Lung microvascular endothelial cell (primary cell): ENCODE measurements at places on chromosomes 4 and X.

DNA sequence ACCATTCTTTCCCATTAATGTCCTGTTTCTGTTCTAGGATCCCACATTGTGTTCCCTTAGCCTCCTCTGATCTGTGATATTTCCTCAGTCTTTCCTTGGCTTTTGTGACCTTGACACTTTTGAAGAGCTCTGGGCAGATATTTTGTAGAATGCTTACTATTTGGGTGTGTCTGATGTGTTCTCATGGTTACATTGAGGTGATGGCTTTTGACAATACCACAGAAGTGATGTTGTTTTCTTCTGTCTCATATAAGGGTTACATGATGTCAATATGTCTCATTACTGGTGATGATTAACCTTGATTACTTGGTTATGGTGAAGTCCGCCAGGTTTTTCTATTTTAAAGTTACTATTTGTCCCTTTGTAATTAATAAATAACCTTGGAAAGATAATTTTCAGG lies 183.7 kb downstream of the SOWAHB start:
- DNase-seq: no peak

GRCh38 chr4:141684785-141685184 lies 48.4 kb downstream of the IL15 start:
- peak; percentile 53 for DNase-seq

GRCh38 chr4:113687067-113687718 lies 74.3 kb downstream of the CAMK2D start:
- no peak for DNase-seq

DNA sequence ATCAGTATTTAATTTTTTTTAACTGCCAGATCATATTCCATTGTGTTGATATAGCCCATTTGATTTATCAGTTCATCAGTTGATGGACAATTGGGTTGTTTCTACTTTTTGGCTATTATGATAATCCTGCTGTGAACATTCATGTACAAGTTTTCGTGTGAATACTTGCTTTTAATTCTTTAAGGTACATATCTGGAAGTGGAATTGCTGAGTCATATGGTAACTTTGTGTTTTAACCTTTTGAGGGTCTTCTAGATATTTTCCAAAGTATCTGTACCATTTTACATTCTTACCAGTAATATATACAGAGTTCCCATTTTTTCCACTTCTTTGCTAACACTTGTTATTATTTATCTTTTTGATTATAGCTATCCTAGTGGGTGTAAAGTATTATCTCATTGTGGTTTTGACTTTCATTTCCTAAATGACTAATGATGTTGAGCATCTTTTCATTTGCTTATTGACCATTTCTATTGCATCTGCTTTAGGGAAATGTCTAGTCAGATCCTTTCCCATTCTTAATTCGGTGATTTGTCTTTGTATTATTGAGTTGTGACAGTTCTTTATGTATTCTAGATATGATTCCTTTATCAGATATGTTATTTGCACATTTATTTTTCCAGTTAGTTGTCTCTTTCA lies 75.2 kb upstream of the NUDT6 start:
- DNase-seq: no peak
